ENCODE measurements at places on chromosomes 16 and 17.

- DNase-seq = no peak
Observed at GRCh38 chr17:72461757-72462156, 340.9 kb downstream of the SOX9 start.

GRCh38 chr17:16036261-16036660 lies 36.6 kb downstream of the TTC19 start:
- no peak for DNase-seq

- no peak for DNase-seq
Observed at GRCh38 chr17:66354472-66354871, 52.1 kb downstream of the PRKCA start.

- no peak for DNase-seq
Observed at GRCh38 chr16:2275476-2276367, 7.8 kb upstream of the RNPS1 start.

DNA sequence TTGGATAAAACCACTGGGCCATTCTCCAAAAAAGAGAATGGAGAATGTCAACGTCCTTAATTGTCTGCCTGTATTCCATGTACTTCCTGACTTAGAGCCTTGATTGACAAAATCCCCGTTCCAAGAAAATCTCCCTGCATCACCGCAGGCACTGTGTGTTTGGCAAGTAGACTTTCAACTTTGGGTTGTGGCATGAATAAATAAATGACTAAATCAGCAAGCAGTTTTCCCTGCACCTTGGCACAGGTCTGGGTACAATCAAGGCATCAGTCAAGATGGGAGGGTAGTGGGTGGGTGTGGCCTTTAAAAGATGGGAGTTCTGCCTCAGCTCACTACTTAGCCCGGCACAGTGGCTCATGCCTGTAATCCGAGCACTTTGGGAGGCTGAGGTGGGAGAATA lies 248.5 kb upstream of the RPL38 start:
- no peak for DNase-seq

GRCh38 chr17:38464723-38465390 lies 36.6 kb downstream of the ARHGAP23 start:
- no peak for DNase-seq

GRCh38 chr17:48760411-48760810 lies 31.9 kb upstream of the HOXB13 start:
- DNase-seq = no peak

GRCh38 chr16:75204410-75204758 lies 2.6 kb downstream of the CTRB2 start:
- no peak for DNase-seq

GRCh38 chr17:41967921-41968578 lies 1.5 kb downstream of the CNP start:
- DNase-seq = no peak

- DNase-seq = peak; percentile 83
Observed at GRCh38 chr16:85316321-85316919, 204.1 kb upstream of the CIBAR2 start.

Data from suppressor macrophage (primary cell).